Breast epithelium (tissue), 4 donors: ENCODE measurements at places on chromosomes 13 and 19. TPM values are rescaled to one million over a fixed set of nuclear protein-coding genes. Genes with fewer than 3 reads are reported as not detected.
A peak's percentile ranks its signal among the peaks of the same experiment; 100 is the strongest.

Gene ZNF552
- 54.9 TPM for total RNA-seq

GRCh38 chr19:40588926-40589569 is 12.1 kb upstream of the LTBP4 start:
- H3K4me3 ChIP-seq = no peak overlapping the region
- no peak for DNase-seq
- H3K4me1 ChIP-seq = no peaks in the 10 kb centered on the region
- H3K27ac ChIP-seq = no peak overlapping the region
- H3K27me3 ChIP-seq = no peaks in the 10 kb centered on the region

DNA sequence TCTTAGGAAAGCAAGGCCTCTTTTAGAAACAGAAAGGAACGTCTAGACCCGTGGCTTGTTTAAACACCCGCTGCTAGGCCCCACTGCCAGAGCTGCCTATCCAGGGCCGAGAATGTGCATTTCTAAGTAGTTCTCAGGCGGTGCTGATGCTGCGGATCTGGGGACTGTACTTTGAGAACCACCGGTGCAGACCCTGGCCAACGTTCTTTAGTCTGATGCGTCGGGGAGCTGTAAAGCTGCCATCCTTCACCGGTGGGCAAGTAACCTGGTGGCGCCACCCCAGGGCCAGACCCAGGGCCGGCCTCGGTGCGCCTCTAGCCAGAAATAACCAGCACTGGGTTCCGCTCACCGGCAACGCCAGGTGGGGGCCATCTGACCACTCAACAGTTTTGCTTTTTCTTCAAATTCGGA is 47.1 kb downstream of the TGDS start:
- no peaks in the 10 kb centered on the region for H3K27me3 ChIP-seq
- H3K36me3 ChIP-seq = no peaks in the 10 kb centered on the region
- H3K4me1 ChIP-seq = no peaks in the 10 kb centered on the region
- H3K4me3 ChIP-seq = peak overlapping the region; percentile 63
- DNase-seq = peak; percentile 19

- no peaks in the 10 kb centered on the region for H3K27me3 ChIP-seq
- peaks cover 54% of the 10 kb centered on the region for H3K4me1 ChIP-seq
- peak; percentile 84 for DNase-seq
- H3K4me3 ChIP-seq = no peak overlapping the region
- H3K27ac ChIP-seq = peak overlapping the region; percentile 95
These were observed 34.9 kb downstream of the PAK4 start for GRCh38 chr19:39160523-39160861.

DNA sequence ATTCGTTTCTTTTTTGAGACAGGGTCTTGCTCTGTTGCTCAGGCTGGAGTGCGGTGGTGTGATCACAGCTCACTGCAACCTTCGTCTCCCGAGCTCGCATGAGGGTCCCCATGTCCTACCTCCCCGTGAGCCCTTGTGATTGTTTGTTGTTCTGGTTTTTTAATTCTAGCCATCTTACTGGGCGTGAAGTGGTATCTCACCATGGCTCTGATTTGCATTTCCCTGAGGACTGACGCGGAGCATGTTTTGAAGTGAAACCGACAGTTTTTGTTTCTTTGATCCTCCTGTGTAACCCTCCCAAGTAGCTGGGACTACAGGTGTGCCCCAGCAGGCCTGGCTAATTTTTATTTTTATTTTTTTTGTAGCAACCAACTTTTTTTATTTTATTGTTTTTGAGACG is 21.7 kb downstream of the GNG7 start:
- H3K27ac ChIP-seq = no peak overlapping the region
- DNase-seq = no peak
- H3K4me3 ChIP-seq = no peak overlapping the region
- H3K4me1 ChIP-seq = no peaks in the 10 kb centered on the region

DNA sequence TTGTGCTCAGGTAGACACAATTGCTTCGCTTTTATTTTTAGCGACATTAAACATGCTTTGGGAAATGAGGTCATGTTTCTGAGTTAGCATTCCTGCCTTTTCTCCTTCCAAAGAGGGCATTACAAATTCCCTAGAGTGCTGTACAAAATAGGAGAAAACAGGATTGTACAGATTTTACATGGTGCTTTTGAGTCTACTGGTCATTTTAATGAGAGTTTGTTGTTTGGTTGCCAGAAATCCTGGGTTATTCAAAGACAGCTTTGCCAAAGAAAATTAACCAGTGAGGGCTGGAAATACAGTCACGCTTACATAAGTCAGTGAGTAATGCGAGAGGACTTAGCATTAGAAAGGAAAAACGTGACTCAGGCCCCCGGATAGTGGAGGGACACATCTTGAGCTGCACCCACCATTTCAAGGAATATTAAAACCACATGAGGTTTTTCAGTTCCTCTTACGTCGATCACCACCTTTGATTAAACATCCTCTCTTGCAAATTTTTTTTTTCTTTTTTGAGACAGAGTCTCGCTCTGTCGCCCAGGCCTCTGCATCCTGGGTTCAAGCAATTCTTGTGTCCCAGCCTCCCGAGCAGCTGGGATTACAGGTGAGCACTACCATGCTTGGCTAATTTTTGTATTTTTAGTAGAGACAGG is 55.4 kb downstream of the SACS start:
- H3K4me3 ChIP-seq = no peak overlapping the region
- H3K4me1 ChIP-seq = no peaks in the 10 kb centered on the region
- H3K27me3 ChIP-seq = no peaks in the 10 kb centered on the region
- DNase-seq = no peak
- no peaks in the 10 kb centered on the region for H3K36me3 ChIP-seq

GRCh38 chr13:50226515-50227155 is 211.4 kb downstream of the KCNRG start:
- no peak overlapping the region for H3K27ac ChIP-seq
- no peaks in the 10 kb centered on the region for H3K36me3 ChIP-seq
- no peak overlapping the region for H3K4me3 ChIP-seq
- H3K27me3 ChIP-seq = no peaks in the 10 kb centered on the region
- H3K4me1 ChIP-seq = no peaks in the 10 kb centered on the region
- DNase-seq = no peak

- H3K27me3 ChIP-seq = no peaks in the 10 kb centered on the region
- H3K4me3 ChIP-seq = no peak overlapping the region
- H3K4me1 ChIP-seq = peaks cover 19% of the 10 kb centered on the region
- H3K27ac ChIP-seq = peak overlapping the region; percentile 71
These were observed 56.6 kb downstream of the MBNL2 start for GRCh38 chr13:97278435-97279411.

GRCh38 chr13:110714797-110715394 is 1.4 kb downstream of the ING1 start:
- H3K4me1 ChIP-seq = peaks cover 13% of the 10 kb centered on the region
- no peaks in the 10 kb centered on the region for H3K27me3 ChIP-seq
- H3K36me3 ChIP-seq = no peaks in the 10 kb centered on the region
- peak overlapping the region; percentile 98 for H3K4me3 ChIP-seq
- peak; percentile 59 for DNase-seq

GRCh38 chr19:44701228-44701627 is 2.3 kb downstream of the CEACAM16 start:
- H3K4me3 ChIP-seq = no peak overlapping the region
- H3K27me3 ChIP-seq = no peaks in the 10 kb centered on the region
- H3K27ac ChIP-seq = no peak overlapping the region
- no peaks in the 10 kb centered on the region for H3K36me3 ChIP-seq
- no peak for DNase-seq

DNA sequence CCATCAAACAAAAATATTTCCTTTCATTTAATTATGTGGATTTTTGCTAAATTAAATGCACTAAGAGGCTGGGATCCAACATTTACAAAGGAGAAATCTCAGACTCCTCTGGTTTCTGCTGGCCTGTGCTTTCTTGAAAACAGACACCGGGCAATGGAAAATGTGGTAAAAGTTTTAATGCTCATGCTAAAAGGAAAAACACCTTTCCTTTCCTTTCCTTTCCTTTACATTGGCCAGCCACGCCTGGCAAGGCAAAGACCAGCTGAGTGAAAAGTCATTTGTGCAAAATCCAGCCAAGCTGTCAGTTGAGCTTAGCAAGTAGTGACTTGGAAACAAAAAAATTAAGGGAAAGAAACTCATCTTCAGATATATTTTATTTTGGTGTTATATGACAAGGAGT is 240.3 kb downstream of the LACC1 start:
- no peaks in the 10 kb centered on the region for H3K27me3 ChIP-seq
- DNase-seq = no peak
- no peak overlapping the region for H3K4me3 ChIP-seq
- no peaks in the 10 kb centered on the region for H3K36me3 ChIP-seq
- H3K27ac ChIP-seq = no peak overlapping the region
